ENCODE measurements at places on chromosomes 11 and 22. TPM values are rescaled to one million over a fixed set of nuclear protein-coding genes. Genes with fewer than 3 reads are reported as not detected.

DNA sequence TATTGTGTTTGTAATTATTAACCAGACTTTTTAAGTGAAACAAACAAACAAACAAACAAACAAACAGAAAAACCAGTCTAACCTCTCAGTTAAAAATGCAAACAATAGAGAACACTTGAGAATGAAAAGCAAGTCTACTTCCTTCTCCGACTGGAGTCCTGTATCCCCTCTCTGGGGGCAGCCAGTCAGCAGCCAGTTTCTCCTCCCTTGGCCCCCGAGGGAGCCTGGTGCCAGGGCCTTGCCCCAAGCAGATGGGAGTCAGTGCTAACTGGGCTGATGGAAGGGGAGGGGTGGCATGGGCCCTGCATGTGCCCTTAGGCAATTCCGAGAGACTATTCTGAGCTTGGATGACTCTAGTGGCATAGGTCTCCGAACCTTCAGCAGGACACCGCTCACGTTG lies 137.2 kb downstream of the GRIK4 start:
- H3K27me3 ChIP-seq = peaks cover 6% of the 10 kb centered on the region
- no peak overlapping the region for H3K4me3 ChIP-seq
- no peaks in the 10 kb centered on the region for H3K4me1 ChIP-seq
- H3K36me3 ChIP-seq = no peaks in the 10 kb centered on the region
- H3K27ac ChIP-seq = no peak overlapping the region

DNA sequence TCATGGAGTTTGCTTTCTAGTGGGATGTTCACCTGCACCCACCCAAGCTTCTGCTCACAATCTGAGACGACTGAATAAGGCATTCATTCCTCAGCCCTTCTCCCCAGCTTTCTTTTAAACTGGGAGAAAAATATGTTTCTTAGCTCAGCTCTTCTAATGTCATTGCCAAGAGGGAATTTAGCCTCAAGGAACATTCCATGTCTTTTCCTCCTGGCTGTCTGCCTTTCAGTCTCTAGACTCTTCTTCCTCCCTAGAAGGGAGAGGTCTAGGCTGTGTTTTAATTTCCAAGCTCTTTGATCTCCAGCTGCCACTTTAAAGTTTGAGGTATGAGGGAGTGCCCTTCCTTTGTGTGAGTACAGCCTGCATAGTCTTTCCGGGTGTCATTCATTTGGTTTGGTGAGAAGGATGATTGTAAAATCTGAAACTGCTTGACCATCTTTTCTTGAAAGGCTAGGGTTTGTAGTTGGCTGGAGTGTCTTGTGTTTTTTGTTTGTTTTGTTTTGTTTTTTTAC lies 11.7 kb upstream of the HTATIP2 start:
- no peaks in the 10 kb centered on the region for H3K27me3 ChIP-seq
- DNase-seq = no peak
- no peaks in the 10 kb centered on the region for H3K36me3 ChIP-seq
- no peak overlapping the region for H3K4me3 ChIP-seq

- DNase-seq = no peak
- H3K27ac ChIP-seq = no peak overlapping the region
- H3K4me1 ChIP-seq = no peaks in the 10 kb centered on the region
Measured at GRCh38 chr11:117918366-117919255, 10.6 kb downstream of the TMPRSS13 start.

DNA sequence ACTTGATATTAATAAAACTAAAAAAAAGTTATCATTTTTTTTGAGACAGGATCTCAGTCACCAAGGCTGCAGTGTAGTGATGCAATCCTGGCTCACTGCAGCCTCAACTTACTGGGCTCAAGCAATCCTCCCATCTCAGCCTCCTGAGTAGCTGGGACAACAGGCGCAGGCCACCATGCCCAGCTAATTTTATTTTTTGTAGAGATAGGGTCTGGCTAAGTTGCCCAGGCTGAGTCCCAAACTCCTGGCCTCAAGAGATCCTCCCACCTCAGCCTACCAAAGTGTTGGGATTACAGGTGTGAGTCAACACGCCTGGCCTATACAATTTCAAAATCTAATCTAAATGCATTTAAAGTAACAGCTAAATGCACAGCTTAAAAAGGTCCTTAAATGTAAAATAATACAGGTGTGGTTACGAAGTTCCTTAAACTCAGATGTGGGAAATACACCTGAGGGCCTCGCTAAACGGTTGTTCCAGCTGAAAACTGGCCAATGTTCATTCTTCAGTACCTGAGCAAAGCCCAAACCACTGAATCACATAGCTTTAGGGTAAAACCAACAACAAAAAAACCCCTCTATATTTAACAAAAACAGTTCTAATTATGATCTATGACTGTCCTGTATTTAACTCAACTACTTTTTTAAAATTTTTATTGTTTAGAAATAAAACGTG lies 11.8 kb downstream of the NAP1L4 start:
- peaks cover 70% of the 10 kb centered on the region for H3K4me1 ChIP-seq
- no peak overlapping the region for H3K4me3 ChIP-seq
- no peak for DNase-seq
- peaks cover 30% of the 10 kb centered on the region for H3K36me3 ChIP-seq
- no peaks in the 10 kb centered on the region for H3K27me3 ChIP-seq

- H3K27me3 ChIP-seq = no peaks in the 10 kb centered on the region
- peak within 1 kb of the TSS; percentile 50 for H3K4me3 ChIP-seq
- peak within 1 kb of the TSS; percentile 70 for H3K27ac ChIP-seq
- H3K36me3 ChIP-seq = no peaks in the 10 kb centered on the region
- H3K4me1 ChIP-seq = peaks cover 20% of the 10 kb centered on the region
Measured at GRCh38 chr22:38467904-38468442, at the start of gene KDELR3. TSS of gene KDELR3 (plus strand) at chr22:38468096. CDS start at chr22:38468234, 138 bp downstream.

GRCh38 chr11:122732342-122733315 lies 77.1 kb downstream of the UBASH3B start:
- H3K27me3 ChIP-seq = no peaks in the 10 kb centered on the region
- no peak overlapping the region for H3K27ac ChIP-seq
- H3K4me1 ChIP-seq = no peaks in the 10 kb centered on the region
- H3K36me3 ChIP-seq = no peaks in the 10 kb centered on the region

GRCh38 chr22:33519974-33520903 lies 400.0 kb downstream of the LARGE1 start:
- peaks cover 23% of the 10 kb centered on the region for H3K4me1 ChIP-seq
- no peaks in the 10 kb centered on the region for H3K27me3 ChIP-seq
- no peak overlapping the region for H3K4me3 ChIP-seq
- H3K36me3 ChIP-seq = no peaks in the 10 kb centered on the region
- H3K27ac ChIP-seq = no peak overlapping the region

DNA sequence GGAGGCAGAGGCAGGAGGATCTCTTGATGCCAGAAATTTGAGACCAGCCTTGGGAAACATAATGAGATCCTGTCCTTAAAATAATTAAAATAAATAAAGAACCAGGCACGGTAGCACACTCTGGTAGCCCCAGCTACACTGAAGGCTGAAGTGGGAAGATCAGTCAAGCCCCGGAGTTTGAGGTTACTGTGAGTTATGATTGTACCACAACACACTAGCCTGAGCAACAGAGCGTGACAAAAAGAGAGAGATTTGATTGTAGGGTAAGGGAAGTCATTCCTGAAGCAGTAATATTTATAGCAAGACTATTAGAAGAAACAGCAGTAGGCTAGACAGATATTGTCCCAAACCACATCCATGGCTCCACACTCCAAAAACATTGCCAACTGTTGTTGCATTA lies 1408.4 kb upstream of the TENM4 start:
- no peaks in the 10 kb centered on the region for H3K36me3 ChIP-seq
- no peak overlapping the region for H3K4me3 ChIP-seq
- H3K27ac ChIP-seq = no peak overlapping the region
- no peak for DNase-seq

DNA sequence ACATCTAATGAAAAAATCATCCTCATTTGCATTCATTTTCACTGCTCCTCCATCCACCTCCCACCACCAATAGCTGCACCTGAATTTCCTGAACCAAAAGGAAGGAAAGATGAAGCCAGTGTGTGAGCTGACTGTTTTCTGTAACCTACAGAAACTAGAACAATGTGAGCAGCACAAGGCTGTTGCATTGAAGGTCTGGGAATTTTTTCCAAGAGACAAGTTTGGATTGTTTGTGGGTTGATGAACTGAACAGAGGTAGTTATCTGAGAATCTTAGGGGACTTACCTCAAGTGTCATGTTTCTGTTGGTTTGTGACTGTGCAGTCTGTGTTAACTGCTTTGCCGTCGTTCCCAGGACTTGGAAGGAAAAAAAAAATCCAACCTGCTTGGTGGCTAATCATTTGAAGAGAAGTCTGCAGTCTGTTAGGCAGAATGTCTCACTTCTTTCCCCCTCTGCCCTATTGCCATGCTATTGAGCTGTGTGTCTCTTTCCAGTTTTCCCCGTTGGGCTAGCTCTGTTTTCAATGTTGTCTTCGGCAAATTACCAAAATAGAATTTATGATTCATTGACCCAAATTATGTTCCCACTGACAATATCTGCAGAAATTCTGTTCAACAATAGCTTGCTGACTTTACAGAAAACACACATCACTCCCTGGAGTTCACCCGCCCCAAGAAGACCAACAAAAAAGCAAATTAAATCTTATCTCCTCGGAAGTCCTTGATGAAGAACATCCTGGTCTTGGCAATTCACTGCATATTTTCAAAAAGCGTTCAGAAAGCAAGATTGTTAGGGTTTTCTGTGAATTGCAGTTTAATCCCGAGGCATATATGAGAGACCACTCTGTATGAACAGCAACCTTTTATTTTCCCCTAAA lies 76.0 kb downstream of the SC5D start:
- H3K27me3 ChIP-seq = peaks cover 9% of the 10 kb centered on the region
- DNase-seq = no peak
- H3K27ac ChIP-seq = no peak overlapping the region
- H3K4me3 ChIP-seq = no peak overlapping the region
- no peaks in the 10 kb centered on the region for H3K4me1 ChIP-seq

DNA sequence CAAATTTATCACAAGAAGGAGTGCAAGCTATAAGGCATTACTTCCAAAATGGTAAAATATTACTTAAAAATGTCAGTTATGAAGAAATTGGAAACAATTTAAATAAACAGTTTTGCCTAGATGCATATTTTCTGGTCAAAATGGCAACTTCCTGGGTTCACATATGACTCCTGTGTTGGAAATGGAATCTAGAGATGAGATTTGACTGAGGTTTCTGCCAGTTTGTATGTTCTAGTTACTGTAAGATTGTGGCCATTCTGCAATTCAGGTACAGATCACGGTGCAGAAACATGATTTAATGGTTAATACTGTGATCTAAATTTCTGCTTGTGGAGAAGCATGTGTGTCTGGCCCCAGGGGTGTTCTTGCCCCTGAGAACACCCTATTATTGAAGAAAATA lies 3.4 kb upstream of the OR4C6 start:
- no peak overlapping the region for H3K27ac ChIP-seq
- H3K36me3 ChIP-seq = no peaks in the 10 kb centered on the region
- DNase-seq = no peak
- H3K27me3 ChIP-seq = no peaks in the 10 kb centered on the region

The CDHR5 gene
- 5.5 TPM for total RNA-seq

The CASTOR1 gene
- 3.7 TPM for total RNA-seq

The KRTAP5-11 gene
- not detected for total RNA-seq

The RHOD gene
- total RNA-seq = 1.2 TPM

The C22orf42 gene
- not detected for total RNA-seq

The BATF2 gene
- not detected for total RNA-seq
